ENCODE measurements at places on chromosomes 5 and 9.

GRCh38 chr9:109549386-109549785 lies 51.3 kb upstream of the PTPN3 start:
- no peak for DNase-seq

GRCh38 chr5:154476354-154477205 lies 1.4 kb downstream of the HAND1 start:
- no peak for DNase-seq

GRCh38 chr5:141420855-141421488 lies at the start of gene PCDHGA11:
Gene PCDHGA11 (plus strand): TSS chr5:141421051. CDS start chr5:141421228, 177 bp downstream.
- peak; percentile 44 for DNase-seq

DNA sequence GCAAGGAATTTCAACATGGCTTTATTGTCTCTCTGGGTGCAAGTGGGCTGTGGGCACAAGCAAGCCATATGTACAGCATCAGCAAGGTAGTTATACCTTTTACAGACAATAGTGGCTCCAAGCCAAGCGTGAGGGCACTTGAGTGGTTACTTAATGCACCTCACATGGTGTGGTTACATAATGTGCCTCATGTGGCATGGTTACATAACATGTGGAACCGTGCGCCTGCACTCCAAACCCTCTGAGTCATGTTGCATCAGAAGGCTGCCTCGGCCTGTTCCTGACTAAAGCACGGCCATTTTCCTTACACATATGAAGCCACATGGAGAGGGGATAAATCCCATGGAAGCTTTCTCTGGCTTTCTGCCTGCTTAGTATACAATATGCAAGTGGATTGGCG lies 150.9 kb downstream of the OSTF1 start:
- DNase-seq: no peak

- DNase-seq: no peak
Observed at GRCh38 chr5:153613144-153613543, 122.7 kb downstream of the GRIA1 start.

GRCh38 chr9:4167728-4168127 lies 132.1 kb downstream of the GLIS3 start:
- no peak for DNase-seq

- no peak for DNase-seq
Observed at GRCh38 chr5:33976307-33976706, 8.2 kb downstream of the SLC45A2 start.

DNA sequence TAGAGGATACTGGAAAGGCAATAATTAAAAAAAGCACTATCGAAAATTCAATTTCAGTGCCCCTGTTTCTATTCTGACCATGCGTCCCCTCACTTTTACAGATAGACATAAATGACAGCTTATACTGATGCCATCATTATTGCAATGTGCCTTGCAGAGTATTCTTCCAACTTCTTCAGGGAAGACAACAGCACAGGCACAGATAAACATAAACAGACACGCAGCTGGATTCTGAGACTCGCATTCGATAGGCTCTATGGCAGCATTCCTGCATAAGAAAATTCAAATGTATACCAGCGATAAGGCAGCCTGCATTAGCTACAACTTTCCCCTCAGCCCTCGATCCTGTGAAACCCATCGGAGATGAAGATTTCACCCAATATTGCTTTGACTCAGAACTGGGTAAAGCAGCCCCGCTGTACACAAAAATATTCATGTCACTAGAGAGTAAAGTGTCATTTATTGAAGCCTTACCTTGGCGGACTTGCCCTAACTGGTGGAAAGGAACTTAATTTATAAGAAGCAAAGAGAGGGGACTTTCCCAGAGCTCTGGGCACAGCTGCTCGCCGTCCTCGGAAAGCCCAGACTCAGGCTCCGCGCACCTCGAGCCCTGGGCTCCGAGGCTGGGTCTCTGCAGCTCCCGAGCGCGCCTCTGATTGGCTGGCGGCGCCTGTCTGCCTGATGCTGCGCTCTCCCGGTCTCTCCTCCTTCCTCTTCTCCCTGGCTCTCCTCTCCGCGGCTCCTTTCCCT lies at the start of gene CDH18:
CDH18 (minus strand) TSS at position 589 of the 750 bp plus-strand sequence. CDS start 149,214 bp downstream, outside the sequence.
- DNase-seq: no peak

Measured in CD4-positive, alpha-beta T cell treated with Interleukin-2 at 100 ng/mL for 4 hours (primary cell).